T47D (cell line): ENCODE measurements at places on chromosomes 2 and 18.

- no peak for DNase-seq
These were observed 25.1 kb upstream of the SGPP2 start for GRCh38 chr2:222399038-222399783.

DNA sequence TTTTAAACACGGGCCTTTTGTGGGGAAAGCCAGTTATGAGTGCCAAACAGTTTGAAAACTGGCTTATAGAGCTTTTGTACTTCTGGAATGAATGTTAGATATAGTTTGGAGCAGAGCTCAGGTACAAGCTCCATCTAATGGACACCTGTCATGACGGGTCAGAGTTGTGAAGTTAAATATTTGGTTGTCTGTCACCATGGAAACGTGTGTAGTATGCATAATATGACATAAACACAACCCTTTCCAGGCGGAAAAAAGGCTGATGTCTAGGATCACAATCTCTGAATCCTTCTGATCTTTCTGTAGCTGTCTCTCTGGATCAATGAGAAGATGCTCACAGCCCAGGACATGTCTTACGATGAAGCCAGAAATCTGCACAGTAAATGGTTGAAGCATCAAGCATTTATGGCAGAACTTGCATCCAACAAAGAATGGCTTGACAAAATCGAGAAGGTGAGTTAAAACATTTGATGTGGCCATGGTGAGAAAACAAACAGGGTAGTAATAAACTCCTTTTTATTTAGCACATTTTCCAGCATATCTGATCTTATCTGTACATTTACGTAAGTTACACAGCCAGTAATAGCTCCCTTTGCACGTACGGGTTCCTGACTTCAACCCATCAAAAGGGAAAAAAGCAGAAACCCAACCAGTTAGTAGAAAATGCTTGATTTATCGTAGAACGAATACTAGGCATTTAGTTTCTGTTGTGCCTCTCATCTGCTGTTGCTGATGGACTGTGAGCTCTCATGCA, 80.6 kb upstream of the EML6 start:
- DNase-seq: no peak

DNA sequence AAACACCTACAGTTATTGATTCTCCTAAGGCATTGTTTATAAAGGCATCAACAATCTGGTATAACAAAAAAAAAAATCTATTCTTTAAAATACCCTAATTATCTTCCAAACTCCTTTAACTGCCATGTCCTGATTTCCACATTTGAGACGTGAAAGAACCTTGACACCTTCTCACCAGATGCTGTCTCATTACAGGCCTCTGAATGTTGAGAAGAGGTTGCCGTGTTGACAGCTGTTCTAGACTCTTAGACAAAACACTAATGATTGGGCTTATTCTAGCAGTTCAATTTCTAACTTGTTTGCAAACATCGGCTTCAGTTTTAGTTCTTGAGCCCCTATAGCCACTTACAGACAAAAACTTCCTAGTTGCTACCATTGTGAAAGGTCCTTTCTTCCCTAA, 988.8 kb downstream of the LRP1B start:
- no peak for DNase-seq

- DNase-seq: no peak
These were observed 238.3 kb downstream of the LOXHD1 start for GRCh38 chr18:46418663-46419260.

DNA sequence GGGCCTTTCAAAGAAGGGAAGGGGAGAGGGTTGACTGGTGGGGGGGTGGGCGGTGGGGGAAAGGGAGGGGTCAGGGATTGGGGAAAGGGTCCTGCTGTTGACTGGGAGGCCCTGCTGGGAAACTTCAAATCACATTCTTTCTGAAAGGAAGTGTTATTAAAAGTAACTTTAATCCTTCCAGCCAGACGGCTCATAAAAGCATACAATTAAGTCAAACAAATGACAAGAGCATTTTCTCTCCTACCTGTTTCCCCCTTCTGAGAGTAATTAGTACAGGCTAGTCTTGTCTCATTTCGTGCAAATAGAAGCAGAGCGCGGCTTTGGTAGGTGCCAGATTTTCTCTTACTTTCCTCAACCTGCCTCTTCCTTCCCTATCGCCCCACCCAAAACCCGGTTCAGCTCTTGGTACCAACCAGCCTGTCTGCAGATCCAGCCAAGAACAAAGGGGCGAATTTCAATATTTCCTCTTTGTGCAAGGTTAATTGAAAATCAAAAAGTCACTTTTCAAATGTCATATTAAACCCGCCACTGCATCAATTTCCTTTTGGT, 2112.6 kb upstream of the PIK3C3 start:
- DNase-seq: no peak

GRCh38 chr2:74290466-74291217, 52.6 kb downstream of the SLC4A5 start:
- no peak for DNase-seq

- DNase-seq: no peak
These were observed 18.5 kb downstream of the ITGA6 start for GRCh38 chr2:172445851-172446250.

- no peak for DNase-seq
These were observed 1105.4 kb upstream of the KLHL29 start for GRCh38 chr2:22279541-22279940.
